ENCODE measurements at places on chromosomes 11 and 22.

DNA sequence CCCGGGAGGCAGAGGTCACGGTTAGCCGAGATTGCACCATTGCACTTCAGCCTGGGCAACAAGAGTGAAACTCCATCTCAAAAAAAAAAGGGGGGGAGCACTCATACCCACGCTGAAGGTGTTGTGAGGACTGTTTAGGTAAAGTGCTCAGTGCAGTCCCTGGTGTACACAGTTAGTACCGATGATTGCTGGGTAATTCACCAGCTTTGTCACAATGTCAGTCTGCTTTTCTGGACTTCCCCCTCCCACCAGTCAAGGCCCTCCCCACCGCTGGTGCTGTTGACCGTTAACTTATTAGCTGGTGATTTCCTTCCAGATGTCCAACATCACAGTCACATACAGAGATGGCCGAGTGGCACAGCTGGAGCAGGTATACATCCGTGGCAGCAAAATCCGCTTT is 11.9 kb downstream of the SNRPD3 start:
- DNase-seq: no peak

- no peak for DNase-seq
These were observed 77.0 kb downstream of the RPS6KA4 start for GRCh38 chr11:64436000-64436399.

GRCh38 chr11:128616161-128616560 is 28.8 kb upstream of the ETS1 start:
- DNase-seq: no peak

- DNase-seq: no peak
These were observed 379.3 kb downstream of the INSC start for GRCh38 chr11:15493921-15494620.

DNA sequence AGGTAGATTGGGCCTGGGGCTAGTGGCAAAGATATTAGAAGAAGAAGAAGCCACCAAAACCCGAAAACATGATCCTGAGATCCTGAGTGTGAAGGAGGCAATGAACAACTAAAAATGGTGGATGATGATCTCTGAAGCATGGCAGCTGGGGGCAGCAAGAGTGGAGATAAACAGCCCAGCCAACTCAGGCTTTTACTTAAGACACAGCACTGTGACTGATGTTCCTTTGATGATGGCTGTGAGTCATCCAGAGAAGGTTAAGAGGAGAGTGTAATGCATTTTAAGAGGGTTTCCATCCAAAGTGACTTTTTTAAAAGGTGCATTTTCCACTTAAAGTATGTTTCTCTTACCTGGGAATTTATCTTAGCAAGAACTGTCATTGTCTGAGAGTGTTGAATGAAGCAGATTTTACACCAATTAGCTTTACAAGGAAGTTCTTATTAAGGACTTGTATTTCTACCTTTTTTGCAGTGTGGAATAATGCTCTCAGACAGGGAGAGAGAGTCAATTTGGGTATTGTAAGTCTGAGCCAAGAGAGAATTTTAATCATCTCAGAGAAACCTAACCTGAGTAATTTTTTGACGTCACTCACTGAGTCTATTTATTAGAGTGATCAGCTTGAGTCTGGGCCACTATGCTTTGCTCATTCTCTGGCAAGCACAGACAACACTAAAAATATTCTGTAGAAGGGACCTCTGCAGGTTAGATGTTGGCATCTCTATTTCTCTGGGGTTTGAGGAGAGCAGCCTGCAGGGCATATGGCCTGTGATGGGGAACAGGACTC is 14.1 kb upstream of the CALCB start:
- DNase-seq: no peak

DNA sequence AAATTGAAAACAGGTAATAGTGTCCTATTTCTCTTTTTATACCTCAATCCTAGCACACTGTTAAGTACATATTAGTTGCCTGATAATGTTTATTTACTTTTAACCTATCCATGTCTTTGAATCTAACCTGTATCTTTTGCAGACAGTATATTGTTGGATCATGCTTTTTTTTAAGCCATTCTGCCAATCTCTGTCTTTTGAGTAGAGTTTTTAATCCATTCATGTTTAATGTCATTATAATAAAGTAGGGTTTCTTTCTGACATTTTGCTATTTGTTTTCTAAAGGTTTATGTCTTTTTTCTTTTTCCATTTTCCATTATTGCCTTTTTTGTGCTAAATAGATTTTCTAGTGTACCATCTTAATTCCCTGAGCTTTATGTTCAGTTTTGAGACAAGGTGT is 23.8 kb upstream of the DEPDC7 start:
- DNase-seq: no peak

- DNase-seq: peak; percentile 73
These were observed 4.2 kb downstream of the ALDH3B1 start for GRCh38 chr11:68014157-68014946.

All from AG20443 (cell line).